ENCODE measurements at places on chromosomes 7 and 10.

- DNase-seq, result no peak
Observed at GRCh38 chr10:125137601-125138438, 22.5 kb downstream of the CTBP2 start.

DNA sequence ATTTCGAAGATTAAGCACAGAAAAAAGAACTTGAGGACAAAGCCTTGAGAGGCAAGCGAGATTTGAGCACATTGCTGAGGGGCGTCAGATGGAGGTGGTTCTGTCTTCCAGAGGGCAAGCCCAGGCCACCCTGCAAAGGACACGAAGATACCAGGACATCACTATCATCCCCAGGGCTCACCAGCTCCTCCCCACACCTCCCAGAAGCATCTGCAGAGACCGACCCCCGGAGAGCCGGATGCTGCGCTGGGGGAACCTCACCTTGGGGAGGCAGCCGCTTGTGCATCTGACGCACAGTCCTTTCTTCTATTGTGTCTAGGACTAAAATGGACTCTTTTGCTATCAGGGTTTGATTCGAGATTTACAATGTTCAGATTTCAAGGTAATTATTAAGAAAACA lies 259.7 kb downstream of the DNAJB6 start:
- no peak for DNase-seq

GRCh38 chr7:28509251-28510025 lies 97.1 kb downstream of the CREB5 start:
- no peak for DNase-seq

DNA sequence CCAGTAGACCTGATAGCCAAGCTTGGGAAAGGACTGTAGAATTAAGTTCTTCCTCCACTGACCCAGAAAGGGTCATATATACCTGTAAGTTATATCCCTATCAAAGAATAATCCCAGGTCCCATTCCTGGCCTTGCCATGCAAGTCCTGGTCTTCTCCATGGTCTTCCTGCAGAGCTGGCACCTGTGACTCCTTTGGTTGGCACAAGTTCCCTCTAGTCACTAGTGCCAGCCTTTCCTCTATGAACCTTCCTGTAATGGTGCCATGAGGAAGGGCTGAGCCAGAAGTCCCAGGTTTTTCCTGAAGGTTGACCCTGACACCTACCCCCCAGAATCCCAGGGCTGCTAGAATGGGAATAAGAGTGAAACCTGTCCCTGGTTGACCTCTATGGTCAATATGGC lies 54.1 kb upstream of the UNC5B start:
- no peak for DNase-seq

DNA sequence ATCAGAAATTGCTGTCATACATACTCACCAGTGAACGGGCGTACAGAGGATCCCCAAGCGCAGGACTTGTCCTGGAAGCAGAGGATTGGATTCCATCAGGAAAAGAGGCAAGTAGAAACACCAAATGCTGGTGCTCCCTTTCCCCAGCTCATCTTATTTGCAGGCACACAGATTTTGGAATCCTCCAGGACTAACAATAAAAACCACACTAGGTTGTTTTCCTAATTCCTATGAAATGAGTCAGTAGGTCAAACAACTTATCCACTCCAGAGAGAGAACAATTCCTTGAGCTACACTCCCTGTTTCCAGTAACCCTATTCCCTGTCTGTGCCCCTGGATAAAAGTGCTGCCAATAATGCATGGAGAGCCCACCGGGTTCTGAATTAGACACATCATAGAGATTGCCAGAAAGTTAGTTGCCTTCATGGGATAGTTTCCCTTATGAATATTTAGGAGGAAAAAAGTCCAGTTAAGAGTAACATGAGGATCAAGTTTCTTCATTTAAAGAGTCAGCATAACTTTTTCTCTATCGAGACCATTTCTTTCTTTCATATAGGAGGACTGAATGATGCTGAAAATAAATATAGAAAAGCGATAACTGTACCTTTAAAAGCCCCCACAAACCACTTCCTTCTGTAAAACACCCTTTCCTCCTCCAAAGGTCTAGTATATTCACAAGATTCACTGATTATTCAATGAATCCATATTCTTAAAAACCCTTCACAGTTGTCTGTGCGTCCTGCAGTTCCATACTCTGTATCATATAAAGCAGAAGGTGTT lies 178.3 kb upstream of the KLF14 start:
- DNase-seq, result no peak

DNA sequence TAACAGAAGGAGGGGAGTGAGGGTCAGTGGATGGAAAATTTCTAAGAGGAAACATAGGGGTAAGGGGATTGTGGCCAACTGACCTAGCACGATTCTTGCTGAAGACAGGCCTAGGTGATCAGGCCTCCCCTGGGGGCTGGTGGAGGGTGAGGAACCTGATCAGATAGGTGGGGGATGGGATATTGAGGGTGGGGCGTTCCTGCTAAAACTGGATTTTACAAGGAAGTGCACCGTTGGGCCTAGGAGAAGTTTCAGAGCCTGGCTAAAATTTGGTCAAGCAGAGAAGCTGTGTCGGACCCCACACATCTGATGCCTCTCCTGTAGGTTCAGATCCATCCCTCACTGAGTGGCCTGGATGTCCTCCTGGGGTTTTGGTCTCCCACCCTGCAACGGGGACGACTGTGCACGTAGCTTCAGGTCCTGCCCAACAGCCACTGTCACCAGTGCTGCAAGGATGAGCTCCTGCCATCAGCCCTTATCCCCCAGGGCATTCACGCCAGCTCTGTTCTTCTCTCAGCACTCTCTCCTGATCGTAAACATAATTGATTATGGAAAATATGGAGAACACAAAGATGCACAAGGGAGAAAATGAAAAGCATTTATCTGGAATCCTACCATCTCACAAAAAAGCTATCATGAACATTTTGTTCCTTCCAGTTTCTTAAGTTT lies 89.9 kb downstream of the ADCY1 start:
- no peak for DNase-seq

GRCh38 chr7:116169060-116169459 lies 41.3 kb upstream of the TES start:
- DNase-seq, result no peak

DNA sequence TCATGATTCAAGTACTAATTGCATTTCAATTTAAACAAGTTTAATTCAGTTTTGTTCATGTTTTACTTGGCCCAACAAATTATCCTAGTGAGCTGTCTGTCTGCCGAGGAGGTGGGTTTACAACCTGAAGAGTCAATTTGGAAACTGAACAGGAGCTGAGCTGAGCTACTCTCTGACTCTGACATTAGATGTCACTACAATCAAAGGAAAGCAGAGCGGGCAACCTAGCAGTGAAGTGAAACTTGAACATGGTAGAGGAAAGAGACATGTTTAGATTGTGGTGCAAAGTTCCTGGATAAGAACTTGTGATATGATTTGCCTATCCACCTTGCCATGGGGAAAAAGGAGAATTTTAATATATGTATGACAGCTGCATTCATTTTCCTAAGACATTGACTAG lies 9.6 kb upstream of the AGR3 start:
- no peak for DNase-seq

- no peak for DNase-seq
Observed at GRCh38 chr7:22900101-22900500, 77.5 kb upstream of the TOMM7 start.

GRCh38 chr10:94583124-94583523 lies 37.5 kb downstream of the HELLS start:
- DNase-seq, result no peak

- DNase-seq, result no peak
Observed at GRCh38 chr7:5657901-5658300, 123.6 kb downstream of the RNF216 start.
